ENCODE measurements at places on chromosomes 5 and 9.

DNA sequence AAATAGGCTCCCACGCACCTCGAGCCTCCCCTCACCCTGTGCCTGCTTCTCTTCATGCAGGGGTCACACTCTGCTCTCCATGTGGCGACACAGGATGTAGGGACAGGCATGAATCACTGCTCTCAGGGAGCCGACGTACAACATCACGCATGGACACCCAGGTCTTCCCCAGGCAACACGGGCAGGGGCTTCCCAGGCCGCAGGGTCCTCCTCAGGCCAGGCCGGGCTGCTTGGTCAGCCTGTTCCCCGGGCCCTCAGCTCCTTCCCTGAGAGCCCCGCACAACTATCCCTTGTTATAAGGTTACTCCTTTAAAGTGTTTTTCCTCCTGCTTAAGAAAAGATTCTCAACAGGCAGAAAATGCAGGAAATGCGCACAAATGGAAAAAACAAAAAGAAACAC, 1.1 kb downstream of the SLC6A18 start:
- DNase-seq = no peak

DNA sequence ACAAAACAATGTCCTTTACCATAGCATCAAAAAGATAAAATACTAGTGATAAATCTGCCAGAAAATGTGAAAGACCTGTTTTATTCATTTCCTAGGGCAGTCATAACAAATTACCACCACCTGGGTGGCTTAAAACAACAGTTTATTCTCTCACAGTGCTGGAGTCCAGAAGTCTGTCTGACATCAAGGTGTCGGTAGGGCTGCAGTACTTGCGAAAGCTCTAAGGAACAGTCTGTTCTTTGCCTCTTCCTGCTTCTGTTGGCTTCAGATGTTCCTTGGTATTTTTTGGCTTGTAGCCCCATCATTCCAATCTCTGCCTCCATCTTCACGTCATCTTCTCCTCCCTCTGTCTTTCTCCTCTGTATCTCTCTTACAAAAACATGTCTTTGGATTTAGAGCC, 51.0 kb downstream of the PTPDC1 start:
- no peak for DNase-seq

DNA sequence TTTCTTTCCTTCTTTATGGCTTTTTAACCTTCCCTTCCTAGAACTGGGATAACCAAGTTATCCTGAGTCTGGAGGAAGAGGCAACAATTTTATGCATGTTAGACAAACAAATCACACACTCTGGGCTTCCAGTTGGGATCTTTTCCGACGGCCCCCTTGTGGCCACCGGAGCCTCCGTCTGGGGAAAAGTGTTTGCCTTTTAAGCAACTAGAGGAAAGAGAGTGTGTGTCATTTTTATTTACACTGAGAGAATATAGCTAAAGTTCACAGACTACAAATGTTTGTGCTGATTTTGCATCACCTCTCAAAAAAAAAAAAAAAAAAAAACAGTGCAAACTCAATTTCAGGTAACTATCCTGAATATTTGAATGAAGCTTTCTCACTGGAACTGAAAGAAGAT, 126.2 kb downstream of the SEMA6A start:
- no peak for DNase-seq

- DNase-seq = no peak
Measured at GRCh38 chr5:121915765-121916164, 46.0 kb upstream of the SRFBP1 start.

DNA sequence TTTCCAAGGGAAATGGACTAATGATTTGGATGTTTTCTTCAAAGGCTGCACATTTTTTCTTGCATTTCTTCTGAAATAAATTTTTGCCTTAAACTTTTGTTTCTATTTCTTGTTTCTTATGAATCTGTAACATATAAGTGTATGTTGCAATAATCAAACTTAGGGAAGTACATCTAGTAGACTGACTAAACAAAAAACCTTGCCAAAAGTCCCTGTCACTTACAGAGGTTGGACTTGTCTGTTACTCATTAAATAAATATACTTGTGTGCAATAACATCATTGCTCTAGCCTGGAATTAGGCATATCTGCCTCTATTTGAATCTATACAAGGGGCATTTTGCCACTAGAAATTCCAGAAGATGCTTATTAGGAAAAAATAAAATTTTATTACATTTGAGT, 56.6 kb downstream of the C6 start:
- no peak for DNase-seq

GRCh38 chr5:144191998-144192397, 21.3 kb downstream of the KCTD16 start:
- no peak for DNase-seq

- DNase-seq = no peak
Measured at GRCh38 chr9:112921549-112921948, 30.9 kb upstream of the SLC46A2 start.

GRCh38 chr5:1761453-1761755, 38.2 kb downstream of the MRPL36 start:
- DNase-seq = no peak

DNA sequence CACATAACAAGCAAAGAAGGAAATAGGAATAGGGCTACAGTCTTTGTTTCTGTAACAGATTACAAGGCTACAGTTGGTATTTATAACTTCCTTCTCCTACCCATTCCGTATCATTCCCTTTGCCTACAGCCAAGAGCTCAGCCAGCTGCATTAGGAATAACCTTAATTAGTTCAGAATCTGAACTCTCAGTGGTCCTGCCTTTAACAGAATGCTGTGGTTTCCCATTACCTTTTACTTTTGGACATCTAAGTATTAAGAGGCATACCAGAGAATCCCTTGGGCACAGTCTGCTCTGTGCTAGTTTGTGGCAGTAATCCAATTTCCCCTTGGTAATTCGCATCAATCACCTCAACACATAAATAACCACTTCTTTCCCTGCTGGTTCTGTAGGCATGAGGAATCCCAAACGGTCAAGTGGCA, 44.2 kb downstream of the PKD2L2 start:
- DNase-seq = no peak

DNA sequence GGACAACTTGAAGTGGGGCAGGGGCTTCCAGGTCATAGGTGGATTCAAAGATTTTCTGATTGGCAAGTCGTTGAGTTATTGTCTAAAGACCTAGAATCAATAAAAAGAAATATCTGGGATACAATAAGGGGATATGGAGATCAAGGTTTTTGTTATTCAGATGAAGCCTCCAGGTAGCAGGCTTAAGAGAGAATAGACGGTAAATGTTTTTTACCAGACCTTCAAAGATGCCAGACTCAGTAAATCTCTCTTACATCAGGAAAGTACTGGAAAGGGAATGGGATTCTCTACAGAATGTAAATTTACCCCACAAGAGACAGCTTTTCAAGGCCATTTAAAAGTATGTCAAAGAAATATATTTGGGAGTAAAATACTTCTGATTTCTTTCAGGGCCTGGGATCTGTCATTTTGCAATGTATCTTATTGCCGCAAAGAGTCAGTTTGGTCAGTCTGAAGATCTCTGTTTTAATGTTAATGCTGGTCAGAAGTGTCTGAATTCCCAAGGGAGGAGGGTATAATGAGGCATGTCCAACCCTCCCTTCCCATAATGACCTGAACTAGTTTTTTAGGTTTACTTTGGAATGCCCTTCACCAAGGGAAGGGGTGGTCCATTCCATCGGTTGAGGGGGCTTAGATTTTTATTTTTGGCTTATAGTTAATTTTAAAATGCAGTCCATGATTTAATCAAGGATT, 13.6 kb upstream of the LYSMD3 start:
- no peak for DNase-seq

DNA sequence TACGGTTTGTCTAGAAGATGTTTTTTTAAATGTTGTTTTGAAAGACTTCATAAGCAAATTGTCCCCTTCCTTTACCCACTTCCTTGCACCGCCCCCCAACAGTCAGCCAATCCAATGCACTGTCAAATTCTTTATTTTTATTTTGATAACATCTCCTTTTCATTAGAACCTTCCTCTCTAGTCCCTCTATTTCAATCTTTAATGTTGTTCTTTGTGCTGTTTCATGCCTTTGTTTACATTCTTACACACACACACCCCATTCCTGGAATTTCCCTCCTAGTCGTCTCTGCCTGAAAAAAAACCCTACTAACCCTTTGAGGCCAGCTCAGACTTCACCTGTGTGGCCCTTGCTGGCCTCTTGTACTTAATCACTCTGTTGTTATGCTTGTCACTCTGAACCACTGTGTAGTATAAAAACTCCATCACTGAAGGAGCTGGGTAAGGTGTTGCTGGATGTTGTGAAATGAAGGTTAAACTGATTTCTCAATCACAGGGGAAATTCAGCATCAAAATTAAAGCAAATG, 133.4 kb downstream of the UGCG start:
- DNase-seq = no peak

- no peak for DNase-seq
Measured at GRCh38 chr5:137566118-137566541, 67.0 kb upstream of the SPOCK1 start.

DNA sequence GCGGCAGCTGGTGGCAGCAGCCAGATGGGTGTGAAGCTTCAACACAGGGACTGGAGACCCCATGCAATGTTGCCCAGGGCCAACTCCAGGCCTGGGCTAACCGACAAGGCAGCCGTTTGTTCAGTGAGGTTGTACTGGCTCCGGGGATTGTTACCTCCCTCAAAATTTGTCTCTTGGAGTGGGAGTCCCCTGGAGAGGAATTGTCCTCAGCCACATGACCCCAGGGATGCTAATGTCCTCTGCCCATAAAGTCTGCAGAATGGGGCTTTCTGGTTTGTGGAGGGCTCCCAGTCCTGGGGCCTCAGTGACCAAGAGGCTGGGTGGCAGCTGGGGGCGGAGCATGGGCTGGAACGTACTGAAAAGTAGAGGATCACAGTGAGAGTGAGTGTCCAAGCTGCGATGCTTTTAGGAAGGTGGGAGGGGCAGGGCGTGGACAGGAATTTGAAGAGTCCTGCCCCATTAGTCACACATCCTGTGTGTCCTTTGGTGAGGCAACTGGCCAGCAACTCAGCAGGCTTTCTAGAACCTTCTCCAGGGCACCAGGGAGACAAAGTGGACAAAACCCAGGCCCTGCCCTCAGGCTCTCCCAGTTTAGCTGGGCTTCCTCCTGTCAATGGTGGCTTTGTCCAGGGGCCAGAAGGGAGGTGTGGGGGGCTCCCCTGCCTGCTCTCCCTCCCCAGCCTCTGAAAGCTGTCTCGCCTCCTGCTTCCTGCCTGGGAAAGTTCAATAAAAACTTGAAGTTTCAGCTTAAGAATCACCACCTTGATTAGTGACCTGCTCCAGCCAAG, 114.0 kb downstream of the NSG2 start:
- no peak for DNase-seq

DNA sequence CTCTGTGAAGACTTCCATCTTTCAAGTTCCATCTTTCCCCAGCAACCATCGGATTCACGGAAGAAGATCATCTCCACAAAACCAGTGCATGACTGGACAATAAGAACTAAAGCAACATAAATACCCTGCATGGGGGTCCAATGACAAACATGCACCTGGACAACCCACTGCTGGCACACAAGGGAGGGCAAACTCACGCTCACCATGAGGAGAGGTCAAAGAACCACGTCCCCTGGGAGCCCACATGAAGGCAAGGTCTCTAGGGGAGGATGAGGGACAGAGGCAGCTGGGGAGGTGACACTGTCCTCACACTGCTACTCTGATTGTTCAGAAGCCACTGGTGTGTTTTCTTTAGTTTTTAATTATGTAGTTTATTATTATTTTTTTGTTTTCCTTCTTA, 190.8 kb downstream of the MED10 start:
- DNase-seq = no peak

- no peak for DNase-seq
Measured at GRCh38 chr9:95733741-95734666, 141.5 kb upstream of the ERCC6L2 start.

- no peak for DNase-seq
Measured at GRCh38 chr9:125932746-125933455, 185.7 kb downstream of the PBX3 start.
